ENCODE measurements at places on chromosomes 12 and 14.

- DNase-seq = no peak
Measured at GRCh38 chr12:20629414-20630156, 65.5 kb upstream of the SLCO1C1 start.

DNA sequence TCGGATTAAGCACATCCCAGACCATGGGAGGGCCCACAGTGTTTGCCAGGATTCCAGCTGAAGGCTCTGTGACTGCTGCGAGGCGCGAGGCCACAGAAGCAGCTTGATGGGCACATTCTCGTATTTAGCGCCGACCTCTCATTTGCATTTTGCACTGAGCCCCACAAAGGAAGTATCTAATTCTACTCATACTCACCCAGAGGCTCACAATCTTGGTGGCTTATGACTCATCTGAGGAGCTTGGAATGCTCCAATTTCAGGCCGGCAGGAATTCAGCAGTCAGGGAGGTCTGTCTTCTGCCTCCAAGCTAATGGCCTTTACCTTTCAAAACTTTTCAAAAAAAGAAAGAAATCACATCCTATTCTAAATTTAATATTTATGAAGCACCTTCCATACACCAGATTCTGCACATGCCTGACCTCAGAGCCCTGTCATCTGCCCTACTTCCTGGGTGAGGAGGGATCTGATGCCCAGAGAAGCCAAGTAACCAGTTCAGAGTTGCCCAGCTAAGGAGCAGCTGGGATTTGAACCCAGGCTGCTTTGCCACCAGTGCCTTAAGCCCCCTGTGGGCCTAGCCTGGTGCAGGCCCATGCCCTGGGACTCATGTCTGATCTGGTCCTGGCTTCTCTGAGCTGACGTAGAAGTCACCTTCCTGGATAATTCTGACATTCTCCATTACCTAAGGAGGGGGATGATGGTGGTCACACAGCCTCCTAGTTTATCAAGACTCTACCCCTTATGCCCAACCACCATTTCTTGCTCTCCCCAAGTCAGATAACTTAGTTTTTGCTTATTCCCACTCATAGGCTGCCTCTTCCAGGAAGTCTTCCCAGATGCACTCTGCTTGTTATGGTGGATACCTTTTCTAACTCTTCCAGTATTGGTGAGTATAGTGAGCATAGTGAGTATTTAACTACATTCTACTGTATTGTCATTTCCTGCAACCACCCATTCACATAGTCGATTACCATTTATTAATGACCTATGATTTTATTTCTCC, 198.9 kb downstream of the RBM19 start:
- DNase-seq = no peak

DNA sequence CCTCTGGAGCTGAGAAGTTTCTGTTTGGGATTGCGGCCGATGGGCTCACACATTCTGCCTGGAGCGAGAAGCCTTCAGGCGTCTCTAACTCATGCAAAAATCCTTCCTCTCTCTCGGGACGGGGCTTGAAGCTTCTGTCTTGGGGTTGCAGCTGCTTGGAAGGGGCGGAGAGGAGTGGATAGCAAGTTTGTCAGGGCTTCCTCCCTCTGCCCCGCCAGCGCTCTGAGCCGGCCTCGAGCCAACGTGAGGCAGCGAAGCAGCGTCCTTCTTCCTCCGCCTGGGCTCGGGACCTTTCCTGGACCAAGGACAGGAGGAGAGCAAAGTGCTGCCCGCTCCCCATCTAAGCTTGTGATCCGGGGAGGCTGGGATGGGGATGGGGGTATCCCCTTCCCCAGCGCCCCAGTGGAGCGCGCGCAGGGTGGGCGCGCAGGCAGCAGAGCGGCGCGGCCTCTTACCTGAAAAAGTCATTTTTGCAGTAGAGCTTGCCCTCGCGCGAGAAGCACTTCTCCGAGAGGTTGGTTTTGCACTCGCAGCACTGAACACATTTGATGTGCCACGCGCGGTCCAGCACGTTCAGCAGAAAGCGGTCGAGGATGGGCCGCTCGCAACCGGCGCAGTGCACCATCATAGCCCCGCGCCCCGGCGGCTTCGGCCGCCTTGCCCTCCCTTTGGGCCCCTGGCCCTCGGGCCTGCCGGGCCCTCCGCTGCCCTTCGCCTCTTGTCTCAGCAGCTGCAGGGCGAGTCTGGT, 626 bp downstream of the LHX5 start:
- no peak for DNase-seq

DNA sequence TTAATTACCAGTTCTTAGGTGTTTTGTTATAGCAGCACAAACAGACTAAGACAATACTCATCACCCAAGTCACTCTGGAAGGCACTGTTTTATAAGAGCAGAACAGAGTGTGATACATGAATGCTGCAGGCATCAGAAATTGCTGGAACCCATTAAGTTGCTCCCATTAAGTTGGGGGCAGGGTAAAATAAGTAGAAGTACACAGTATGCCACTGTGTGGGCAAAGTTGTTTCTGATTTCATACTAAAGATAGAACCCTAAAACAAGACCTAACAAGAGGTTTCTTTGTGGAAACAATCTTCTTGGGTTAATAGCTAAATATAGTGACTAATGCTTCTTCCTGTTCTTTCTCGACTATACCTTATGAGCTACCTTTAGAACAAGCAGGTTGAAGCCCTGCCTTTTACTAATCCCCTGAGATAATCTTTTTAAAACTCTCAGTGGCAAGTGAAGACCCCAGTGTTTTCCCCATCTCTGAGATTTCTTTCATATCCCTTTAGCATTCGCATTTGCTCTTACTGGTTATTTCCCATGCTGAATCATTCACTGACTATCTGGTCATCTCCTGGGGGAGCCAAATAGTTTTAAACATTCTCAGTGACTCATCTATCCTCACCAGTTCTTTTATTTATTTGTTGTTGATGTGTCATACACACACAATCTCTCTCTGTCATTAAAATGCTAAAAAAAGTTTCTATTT, 52.3 kb downstream of the SOCS2 start:
- no peak for DNase-seq
